ENCODE measurements at places on chromosomes 5 and 9.

DNA sequence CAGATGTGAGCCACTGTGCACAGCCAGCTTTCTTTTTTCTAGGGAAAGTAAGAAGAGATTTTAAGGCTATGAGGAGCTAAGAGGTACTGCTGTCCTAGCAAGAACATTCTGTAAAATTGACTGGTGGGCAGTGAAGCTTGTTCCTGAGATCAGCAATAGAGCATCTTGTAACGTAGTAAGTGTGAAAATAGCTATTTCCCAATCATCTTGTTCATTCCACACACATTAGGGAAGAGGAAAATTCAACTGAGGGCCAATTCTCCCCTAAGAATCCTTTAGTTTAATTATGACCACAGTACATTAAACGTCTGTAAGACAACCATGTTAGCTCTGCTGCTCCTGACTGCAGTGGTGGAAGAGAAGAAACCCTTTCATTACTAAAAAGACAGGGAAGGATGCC lies 246.2 kb downstream of the EFNA5 start:
- DNase-seq: no peak

DNA sequence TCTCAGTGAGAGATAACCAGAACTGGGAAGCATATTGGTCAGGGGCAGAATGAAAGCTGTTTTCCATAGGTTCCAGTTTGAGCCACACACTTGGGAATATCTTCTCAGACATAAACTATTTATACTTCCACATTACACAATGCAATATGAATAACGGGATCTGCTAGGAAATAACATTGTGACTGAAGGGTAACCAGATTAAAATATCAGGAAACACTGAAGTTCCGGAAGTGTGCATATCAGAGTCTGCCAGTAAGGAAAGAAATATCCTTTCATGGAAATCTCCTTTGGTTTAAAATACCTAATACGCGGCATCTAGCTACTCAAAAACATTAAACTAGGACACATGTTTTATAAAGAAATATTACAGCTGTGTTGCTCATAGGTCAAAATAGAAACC lies 56.3 kb downstream of the ST8SIA4 start:
- DNase-seq: no peak

- no peak for DNase-seq
These were observed 137.5 kb downstream of the C5orf15 start for GRCh38 chr5:133830911-133831310.

DNA sequence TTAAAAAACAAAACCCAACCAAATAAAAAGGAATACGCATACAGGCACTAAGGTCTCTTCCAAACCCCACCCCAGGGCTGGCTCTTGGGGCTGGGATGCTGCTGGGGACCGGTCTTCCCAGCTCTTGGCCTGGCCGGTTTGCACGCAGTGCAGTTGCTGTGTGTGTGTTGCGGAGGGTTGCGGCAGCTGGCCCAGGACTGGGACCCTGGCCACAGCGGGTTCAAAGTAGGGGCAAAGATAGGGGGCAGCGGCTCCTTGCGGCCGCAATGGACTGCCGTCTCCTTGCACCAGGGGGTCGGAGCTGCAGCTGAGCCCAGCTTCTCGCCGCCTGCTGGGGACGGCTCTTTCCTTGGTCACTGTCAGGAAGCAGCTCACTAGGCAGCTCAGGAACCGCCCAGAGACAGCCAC lies 5.0 kb downstream of the DMRT3 start:
- no peak for DNase-seq

DNA sequence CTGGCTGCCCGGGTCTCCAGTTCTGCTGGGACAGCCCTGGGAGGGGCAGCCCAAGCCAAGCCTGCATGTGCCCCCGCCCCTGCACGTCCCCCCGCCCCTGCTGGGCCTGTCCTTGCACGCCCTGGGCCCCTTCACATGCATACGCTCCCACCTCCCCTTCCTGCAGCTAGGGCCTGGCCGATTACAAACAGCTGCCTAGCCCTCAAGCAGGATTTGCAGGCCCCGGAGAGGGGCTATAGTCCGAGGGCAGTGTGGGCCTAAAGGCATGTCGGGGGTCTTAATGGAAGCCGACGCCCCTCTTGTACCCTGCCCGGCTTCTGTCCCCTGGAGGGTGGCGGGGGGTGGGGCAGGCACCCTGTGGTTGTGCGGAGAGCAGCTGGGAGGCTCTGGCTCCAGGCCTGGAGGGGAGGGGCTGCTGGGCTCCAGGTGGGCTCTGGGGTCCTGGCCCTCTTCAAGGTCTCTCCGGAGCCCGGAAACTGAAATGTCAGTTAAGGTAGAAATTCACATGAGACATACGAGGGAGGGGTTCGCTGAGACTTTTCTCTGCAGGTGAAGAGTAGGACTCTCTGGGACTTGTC lies 16.9 kb downstream of the COL5A1 start:
- no peak for DNase-seq

- DNase-seq: no peak
These were observed 101.6 kb downstream of the RFK start for GRCh38 chr9:76292658-76293057.

GRCh38 chr9:37429441-37430285 lies 7.2 kb downstream of the GRHPR start:
- DNase-seq: no peak

DNA sequence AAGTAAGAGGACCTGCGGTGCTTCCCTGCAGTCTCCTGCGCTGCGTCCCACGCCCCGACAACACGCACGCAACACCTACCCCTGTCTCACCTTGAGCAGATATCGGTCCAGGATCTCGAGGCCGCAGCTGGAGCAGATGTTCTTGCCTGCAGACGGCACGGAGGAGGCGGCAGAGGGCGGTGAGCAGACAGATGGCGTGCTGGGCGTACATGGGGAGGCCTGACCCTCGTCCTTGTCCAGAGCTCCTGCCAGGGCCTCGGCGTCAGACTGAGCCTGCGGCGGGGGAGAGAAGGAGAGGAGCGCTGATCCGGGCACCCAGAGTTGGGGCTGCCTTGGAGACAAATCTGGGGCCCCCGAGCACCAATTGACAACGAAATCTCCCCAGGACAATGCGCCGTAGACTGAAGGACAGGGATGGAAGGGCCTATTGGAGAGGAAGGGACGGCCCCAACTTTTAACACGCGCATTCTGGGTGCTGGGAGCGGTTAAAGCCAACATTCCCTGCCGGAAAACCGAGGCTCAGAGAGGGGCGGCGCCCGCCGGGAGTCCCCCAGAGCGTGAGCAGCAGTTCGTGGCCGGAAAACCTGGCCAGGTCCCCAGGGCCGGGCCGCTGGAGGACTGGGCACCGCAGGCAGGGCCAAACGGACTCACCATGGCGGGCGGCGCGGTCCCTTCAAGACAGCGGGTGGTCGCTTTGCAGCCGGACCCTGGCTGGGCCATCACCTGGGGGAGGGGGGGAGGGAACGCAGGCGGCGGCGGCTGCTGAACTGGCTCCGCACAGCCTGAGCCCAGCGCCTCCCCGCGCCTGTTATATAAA lies 1.8 kb downstream of the LHX6 start:
- DNase-seq: no peak

GRCh38 chr5:164671640-164672039 lies 1166.2 kb downstream of the MAT2B start:
- DNase-seq: no peak

DNA sequence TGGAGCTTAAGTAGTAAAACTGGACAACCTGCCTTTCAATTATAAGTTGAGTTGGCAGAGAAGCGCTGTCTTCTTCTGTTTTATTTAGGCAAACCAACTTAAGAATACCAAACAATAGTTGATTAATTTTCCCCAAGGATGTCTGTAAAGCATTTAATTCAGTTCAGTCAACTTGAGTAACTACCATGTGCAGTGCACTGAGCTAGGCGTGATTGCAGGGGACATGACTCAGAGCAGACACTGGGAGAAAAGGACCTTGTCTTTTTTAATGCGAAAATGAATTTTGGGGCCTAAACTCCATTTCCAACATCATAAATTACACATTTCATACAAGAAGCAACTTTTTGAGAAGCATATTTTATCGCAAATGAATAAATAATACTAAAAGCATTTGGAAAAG lies 66.3 kb downstream of the FBXL7 start:
- DNase-seq: no peak

GRCh38 chr9:12775679-12776512 lies 1.1 kb downstream of the LURAP1L start:
- peak; percentile 10 for DNase-seq

GRCh38 chr5:60366489-60366888 lies 333.5 kb downstream of the DEPDC1B start:
- DNase-seq: no peak

DNA sequence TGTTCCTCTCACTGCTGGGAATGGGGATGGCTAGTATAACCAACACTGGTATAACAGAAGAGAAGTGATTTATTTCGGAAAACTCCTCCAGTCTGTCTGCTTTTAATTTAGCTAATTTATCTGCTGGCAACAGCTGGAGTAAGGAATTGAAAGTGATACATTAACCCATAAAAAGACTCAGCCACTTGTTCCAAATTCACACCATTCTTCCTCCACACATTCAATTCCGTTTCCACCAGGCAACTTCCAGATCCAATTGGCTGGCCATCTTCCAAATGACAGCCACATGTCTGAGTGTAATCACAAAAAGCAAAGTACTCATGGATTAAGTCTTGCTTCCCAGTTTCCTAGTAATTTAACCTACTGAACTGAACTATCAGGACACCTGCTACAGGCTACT lies 77.1 kb upstream of the RETREG1 start:
- DNase-seq: no peak

DNA sequence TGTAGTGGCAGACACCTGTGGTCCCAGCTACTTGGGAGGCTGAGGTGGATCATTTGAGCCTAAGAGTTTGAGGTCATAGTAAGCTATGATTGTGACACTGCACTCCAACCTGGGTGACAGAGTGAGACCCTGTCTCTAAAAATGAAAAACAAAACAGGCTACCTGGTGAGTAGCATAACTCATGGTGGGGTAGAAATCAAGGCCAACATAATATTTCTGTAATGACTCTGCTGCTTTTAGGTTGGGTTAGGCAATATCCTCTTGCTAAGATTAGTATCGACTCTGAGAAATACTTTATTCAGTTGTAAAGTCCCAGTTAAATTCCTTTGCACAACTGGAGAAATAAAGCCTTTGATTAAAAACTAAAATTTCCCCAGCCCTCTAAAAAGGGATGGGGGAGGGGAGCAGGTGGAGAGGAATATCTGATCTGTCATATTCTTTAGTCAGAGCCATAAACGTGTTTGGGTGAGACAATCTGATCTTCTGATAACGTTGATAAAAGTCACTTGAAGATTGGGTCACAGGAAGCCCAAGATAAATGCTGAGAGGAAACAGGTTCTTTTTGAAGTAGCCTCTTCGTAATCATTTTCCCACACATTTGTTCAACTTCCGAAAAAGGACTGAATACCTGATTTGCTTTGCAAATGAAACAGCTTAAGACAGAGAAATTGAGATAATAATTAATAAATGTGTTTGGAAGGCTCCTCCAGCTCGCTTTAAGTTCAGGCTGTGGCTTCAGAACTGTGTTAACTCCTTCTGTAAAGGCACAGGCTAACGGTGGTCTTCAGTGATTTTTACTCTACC lies 14.9 kb downstream of the IL4 start:
- DNase-seq: no peak

DNA sequence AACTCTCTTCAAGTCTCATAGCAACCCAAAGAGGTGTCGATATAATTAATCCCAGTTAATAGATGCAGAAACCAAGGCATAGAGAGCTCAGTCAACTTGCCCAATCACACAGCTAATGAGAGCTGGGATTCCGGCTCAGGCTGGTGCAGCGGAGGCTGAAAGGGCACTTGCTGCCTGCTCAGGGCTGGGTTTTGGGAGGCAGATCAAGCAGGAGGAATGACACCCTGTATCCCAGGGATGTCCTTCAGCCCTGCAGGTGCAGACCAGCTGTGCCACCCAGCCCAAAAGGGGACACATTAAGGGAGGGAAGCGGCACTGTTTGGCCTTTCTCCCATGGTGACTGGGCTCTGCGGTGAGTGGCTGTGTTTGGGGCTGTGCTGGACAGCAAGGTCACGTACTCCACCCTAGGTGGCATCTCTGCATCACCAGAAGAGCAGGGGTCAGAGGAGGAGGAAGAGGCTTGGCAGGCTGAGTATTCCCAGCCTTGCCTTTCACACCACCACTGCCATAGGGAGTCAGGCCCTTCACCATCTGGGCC lies 124.1 kb downstream of the MVB12B start:
- DNase-seq: no peak

DNA sequence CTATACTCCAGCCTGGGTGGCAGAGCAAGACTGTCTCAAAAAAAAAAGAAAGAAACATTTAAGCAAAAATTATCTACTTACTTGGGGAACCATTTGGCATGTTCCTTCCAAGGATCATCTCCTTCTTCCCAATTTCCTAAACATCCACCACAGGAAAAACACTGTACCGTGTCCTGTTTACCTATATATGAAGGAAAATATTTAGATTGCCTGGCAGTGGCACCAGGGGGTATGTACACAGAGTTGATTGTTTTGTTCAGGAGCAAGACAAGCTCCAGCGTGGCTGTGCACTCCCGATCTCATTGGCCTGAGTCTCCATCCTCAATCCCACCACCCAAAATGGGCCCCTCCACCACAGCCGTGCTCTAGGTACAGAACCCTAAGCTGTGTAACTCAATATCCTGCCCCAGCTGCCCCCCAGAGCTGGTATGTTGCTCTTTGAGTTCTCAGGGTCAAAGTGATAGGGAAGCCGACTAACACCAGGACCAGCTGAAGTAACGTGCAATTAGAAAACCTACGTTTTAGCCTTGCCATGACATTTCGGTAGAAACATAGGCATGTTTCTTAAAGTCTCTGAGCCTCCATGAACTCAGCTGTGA lies 13.8 kb downstream of the NAIP start:
- no peak for DNase-seq

GRCh38 chr9:114538241-114538640 lies 33.0 kb upstream of the WHRN start:
- peak; percentile 53 for DNase-seq

- no peak for DNase-seq
These were observed 214.9 kb upstream of the DMRT1 start for GRCh38 chr9:626596-626995.

DNA sequence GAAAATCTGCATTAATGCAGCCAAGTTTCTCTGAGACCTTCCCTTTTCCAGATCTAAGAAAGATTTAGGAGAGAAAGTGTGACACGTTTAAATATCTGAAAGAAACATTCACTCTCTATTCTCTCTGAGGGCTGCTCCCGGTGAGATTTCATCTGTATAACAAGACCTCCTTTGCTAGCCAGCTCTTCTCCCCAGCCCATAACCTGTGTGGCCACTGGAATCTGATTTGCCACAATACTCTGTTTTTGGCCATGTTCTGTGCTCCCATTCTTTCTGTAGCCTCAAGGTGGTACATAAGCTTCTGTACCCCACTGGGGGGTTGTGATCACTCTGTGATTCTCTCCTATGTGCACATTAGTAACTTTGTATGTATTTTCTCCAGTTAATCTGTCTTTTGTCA lies 291.0 kb upstream of the SEMA6A start:
- no peak for DNase-seq

GRCh38 chr9:133563291-133563796 lies 28.8 kb downstream of the ADAMTSL2 start:
- DNase-seq: no peak

DNA sequence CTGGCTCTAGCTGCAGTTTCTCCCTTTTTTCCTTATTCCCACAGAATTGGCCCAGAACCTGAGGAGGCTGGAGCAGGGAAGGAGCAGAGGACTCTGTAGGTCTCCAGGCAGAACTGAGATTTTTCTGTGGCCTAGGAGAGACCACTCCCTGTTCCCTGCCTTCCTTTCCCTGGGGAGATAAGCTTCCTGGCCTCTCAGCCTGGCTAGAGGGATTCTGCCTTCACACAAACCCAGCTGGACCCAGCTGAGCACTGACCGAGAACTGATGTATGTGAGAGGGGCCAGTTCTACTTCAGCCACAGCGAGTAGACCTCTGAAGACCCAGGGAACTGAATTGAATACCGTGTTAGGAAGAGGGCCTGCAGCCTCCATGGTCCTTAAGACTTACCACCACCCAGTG lies 48.0 kb downstream of the RUSC2 start:
- DNase-seq: no peak

GRCh38 chr5:135829681-135830383 lies 4.6 kb upstream of the SLC25A48 start:
- DNase-seq: peak; percentile 50

All from germinal center (tissue), 1 donor.